Mesenchymal stem cell (in vitro differentiated cells and primary cell): ENCODE measurements at places on chromosomes 2 and 18.

DNA sequence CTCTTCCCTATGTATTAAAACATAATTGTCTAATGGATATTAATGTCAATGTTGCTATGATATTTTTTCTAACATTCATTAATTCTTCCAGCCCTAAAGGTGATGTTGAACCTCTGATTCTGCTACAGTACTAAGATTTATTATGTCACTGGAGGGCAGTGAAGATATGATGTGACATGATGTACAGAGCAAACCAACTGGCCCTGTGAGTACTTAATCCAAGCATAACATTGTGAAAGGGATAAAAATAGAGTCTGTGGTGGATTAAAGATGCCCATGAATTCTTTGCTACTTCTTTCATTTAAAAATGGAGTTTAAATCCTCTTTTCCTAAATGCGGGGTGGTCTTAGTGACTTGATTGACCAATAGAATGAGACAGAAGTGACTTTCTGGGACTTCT is 51.8 kb downstream of the IL1R2 start:
- no peak for DNase-seq

- DNase-seq, result peak; percentile 50
Observed at GRCh38 chr18:22342625-22343024, 75.1 kb downstream of the CTAGE1 start.

DNA sequence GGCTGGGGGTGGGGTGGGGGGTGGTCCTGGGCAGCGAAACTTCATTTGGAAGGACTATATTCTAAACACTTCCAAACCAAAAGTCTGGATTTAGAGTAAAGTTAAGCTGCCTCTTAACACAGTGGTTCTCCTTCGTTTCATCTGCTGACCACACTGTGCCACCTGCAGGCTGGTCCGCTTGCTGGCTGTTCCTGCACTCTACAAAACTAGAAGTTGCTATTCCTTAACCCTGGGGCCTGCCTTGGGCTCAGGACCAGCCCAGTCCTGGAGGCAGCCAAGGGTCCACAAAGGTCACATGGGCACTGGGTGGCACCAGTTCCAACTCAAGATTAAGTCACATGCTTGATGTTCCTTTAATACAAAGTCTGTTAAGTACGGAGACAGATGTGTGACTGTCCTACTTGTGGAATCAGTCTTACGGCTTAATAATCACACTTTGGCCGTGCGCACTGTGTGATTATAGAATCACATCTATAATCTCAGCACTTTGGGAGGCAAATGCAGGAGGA is 195.4 kb downstream of the FAM210A start:
- DNase-seq, result no peak

GRCh38 chr18:64330931-64331330 is 182.0 kb upstream of the LINC00305 start:
- no peak for DNase-seq

DNA sequence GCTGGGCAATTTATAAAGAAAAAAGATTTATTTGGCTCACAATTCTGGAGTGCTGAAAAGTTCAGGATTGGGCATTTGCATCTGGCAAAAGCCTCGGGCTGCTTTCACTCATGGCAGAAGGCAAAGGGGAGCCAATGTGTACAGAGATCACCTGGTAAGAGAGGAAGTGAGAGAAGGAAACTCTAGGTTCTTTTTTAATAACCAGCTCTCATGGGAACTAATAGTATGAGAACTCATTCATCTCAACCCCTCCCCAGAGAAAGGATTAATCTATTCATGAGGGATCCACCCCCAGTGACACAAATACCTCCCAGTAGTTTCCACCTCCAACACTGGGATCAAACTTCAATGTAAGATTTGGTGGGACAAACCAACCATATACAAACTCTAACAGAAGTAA is 129.0 kb downstream of the EVA1A start:
- peak; percentile 32 for DNase-seq
